ENCODE measurements at places on chromosomes 11 and 22.

DNA sequence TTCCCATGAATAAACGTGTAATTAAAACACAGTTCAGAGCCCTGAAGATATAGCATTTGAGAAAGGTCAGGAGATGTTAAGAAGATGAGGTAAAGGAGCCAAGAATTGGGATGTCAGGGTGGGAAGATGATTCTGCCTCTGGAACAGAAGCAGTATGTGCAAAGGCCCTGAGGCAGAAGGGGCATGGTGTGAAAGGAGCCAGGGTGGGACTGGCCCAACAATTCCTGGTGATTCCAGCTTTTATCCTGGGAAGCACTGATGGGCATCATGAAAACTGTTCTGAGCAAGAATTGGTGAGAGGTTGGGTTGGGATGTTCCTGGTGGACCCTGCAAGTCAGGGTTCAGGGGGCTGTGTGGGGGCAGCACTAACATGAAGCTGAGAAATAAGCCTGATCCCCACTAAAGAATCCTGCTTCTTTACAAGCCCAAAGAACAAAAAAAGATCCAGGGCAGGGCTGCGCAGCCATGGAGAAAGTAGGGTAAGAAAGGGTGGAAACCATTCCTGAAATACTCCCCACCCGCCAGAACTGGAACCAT is 2.5 kb upstream of the FXYD6 start:
- no peak for DNase-seq

DNA sequence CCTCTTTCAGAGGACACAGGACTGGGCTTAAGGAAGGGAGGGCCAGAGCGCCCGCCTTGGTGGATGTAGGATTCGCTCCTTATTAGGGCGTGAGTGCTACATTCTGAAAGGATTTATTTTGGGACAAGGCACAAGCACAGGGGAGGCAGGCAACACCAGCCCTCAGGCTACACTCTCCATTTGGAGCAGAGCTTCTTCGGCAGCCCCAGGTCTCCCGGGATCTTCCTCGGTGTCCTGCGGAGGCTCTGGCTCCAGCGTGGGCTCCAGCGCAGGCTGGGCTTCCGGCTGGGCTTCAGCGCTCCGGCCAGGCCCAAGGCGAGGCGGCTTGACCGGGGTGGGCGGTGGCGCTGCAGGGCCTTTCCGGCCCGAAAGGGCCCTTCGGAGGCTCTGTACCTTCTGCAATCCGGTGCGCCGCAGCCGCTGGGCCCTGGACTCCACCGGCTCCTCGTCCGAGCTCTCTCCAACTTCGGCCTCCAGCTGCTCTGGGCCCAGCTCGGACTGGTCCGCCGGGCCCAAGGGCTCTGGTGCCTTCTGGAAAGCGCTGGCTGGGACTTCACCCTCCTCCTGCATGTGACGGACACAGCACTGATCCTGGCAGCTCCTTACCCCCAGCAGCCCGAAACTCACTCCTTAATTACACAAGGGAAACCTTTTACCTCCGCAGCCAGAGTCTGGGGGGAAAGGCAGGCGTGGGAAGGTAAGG is 1.1 kb downstream of the CAVIN3 start:
- DNase-seq: no peak

DNA sequence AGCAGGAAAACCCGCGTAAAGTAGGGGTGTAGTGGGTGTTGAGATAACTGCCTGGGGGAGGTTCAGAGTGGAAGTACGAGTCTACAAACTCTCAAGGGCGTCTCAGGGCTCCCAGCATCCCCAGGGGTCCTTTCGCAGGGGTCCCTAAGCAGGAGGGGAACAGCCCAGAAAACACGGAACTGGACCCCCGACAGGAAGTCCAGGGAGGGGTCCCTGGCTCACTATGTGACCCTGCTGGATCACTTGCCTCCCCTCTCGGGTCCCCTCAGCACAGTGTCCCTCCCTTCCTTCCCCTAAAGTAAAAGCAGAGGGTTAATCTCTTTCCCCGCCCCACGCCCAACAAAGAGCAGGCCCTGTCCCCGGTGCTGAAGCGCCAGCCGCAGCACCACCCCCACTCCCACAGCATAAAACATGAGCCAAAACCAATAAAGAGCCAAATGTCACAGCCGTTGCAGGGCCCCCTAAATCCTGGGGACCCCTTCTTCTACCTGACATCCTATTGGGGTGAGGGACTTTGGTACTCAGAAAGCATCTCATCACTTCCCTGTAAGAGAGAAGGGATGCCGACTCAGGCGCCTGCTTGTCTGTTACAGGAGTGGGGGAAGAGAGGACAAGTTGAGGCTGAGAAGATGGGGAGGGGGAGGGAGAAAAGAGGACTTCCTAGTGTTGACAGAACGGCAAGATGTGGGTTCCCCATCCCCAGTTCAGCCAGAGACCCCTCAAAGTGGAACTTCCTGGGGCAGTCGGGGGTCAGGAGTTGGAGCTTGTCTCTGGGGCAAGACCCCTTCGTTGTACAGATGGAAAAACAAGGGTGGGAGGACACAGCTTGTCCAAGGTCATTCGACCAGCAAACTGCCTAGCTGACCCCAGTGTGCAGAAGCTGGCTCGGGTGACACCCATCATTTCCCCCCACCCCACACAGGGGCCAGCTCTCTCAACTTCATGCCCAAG is 1.4 kb upstream of the NEFH start:
- DNase-seq: no peak

GRCh38 chr11:118636569-118637290 is 29.3 kb downstream of the PHLDB1 start:
- no peak for DNase-seq

DNA sequence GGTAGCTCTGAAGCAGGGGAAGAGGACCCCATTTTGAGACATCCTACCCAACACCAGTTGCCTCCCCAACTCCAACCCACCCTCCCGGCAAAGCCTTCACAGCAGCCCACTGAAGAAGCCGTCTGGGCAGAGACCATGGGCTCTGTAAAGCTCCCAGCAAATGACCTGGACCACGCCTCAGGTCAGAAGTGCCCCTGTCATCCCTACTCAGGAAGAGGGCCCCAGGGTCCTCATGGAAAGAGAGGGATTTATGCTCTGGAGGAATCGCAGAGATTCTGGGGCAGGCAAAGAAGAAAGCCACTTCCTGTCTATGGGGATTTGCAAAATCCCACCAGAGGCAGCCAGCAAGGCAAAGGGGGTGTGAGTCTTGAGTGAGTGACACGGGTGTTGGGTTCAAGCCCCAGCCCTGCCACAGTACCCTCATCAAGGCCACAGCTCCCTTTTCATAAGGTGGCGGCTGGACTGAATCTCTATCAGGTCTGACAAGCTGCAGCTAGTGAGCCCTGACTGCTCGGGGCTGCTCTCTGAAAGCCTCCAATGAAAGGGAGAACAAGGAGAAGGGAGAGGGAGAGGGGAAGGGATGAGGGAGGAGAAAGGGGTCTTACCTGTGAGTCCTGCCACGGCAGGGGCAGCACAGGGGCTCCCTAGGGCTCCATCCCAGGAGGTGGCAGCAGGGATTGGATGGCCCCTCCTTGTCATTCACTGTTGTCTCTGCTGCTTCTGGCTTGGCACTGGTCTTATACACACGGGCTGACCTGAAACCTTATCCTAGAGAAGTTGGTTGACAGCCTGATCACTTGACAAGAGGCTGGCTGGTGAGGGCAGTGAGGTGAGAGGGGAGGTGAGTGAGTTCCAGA is at the start of gene UCP3:
Gene UCP3, minus strand, starts transcription at position 713 of the 857 bp plus-strand sequence. CDS start 2,043 bp downstream, outside the sequence.
- DNase-seq: no peak

Data from NCI-H748 treated with DMSO at 0.1 percent for 48 hours (cell line).